ENCODE measurements at places on chromosomes 11 and 22.

DNA sequence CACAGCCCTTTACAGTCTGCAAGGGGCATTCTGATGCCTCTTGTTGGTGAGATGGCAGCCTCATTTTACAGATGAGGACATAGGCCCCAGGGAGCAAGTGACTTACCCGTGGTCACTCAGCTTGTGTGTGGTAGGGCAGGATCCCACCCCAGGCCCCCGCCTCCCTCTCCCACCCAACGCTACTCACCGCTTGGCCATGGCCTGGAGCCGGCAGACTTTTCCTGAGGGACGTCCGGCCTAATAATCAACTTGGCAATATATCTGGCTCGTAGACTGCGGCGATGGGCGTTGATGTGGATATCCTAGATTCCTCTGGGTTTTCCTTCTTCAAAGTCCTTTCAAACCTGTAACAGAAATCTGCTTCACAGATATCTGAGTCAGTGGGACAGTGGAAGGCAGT is 57.1 kb downstream of the ARHGAP8 start:
- no peak for DNase-seq

GRCh38 chr11:95144313-95145235 is 54.9 kb downstream of the ENDOD1 start:
- peak; percentile 39 for DNase-seq

- no peak for DNase-seq
These were observed 961 bp downstream of the SUSD2 start for GRCh38 chr22:24181996-24182899.

GRCh38 chr22:45680932-45681700 is 9.5 kb downstream of the ATXN10 start:
- no peak for DNase-seq

- no peak for DNase-seq
These were observed 13.6 kb downstream of the C2CD3 start for GRCh38 chr11:74157169-74157568.

GRCh38 chr11:111698852-111699559 is 67.2 kb downstream of the PPP2R1B start:
- DNase-seq, result peak; percentile 76
